ENCODE measurements at places on chromosomes 7 and 10. TPM values are rescaled to one million over a fixed set of nuclear protein-coding genes. Genes with fewer than 3 reads are reported as not detected.

- DNase-seq, result peak; percentile 91
Measured at GRCh38 chr10:100997360-100998182, 2.0 kb upstream of the LZTS2 start.

The STYXL1 gene
- total RNA-seq, result 22.6 TPM

GRCh38 chr7:6307762-6308161 lies 35.3 kb upstream of the CYTH3 start:
- no peak for DNase-seq

- no peak for DNase-seq
Measured at GRCh38 chr10:125756196-125756595, 19.4 kb downstream of the MMP21 start.

The IL15RA gene
- 9.6 TPM for total RNA-seq

GRCh38 chr7:3882782-3883181 lies 581.7 kb downstream of the SDK1 start:
- DNase-seq, result no peak

DNA sequence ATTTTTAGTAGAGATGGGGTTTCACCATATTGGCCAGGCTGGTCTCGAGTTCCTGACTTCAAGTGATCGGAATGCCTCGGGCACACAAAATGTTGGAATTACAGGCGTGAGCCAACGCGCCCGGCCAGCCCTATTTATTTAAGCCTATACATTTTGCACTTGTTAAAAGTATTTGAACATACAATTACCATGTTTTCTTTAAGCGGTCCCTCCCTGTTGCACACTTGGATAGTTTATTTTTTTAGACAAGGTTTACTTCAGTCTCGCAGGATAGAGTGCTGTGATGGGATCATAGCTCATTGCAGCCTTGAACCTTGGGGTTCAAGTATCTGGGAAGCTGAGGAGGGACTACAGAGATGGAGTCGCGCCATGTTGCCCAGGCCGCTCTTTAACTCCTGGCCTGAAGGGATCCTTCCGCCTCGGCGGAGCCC lies 35.7 kb upstream of the SRRM3 start:
- peak; percentile 47 for DNase-seq

The SLC29A4 gene
- total RNA-seq, result 8.8 TPM

- no peak for DNase-seq
Measured at GRCh38 chr10:14329746-14330173, 964 bp downstream of the FRMD4A start.

- no peak for DNase-seq
Measured at GRCh38 chr7:20952916-20953315, 166.2 kb upstream of the SP8 start.

DNA sequence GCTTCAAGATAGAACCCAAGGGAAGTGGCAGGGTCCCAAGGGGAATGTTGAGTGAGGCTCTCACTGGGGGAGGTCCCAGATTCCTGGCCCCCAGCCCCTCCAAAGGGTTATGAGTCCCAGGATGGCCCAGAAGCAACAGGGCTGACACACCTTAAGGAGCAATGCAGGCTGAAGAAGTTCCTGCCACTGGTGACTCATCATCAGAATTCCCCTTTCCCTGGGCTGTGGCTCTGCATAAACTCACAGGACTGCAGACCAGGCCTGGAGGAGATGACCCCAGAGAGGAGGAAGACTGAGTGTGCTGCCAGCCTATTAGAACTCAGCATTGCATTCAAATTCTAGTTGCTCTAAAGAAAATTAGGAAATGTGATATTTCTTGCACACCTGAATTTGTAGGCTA lies 126.7 kb downstream of the DPP6 start:
- no peak for DNase-seq

GRCh38 chr7:76062254-76062653 lies 14.3 kb downstream of the MDH2 start:
- no peak for DNase-seq

The NACAD gene
- total RNA-seq, result 12.0 TPM

The TFR2 gene
- 1.2 TPM for total RNA-seq

DNA sequence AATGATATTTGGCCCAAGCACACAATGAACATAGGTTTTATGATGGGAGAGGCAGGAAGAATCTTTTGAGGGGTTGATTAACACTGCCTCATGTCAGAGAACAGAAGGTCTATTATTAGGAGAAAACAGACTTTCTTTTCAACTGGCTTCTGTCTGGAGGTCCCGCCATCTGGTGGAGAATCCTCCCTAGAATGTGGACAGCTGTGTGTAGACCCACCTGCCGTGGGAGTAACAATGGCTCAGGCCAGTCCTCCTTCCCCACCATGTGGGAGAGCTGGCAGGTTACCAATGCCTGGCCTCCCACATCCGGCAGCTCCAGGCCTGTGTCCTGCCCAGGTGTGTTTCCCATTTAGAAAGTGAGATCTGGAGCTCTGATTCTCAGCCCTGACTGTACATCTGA lies 70.4 kb upstream of the AOAH start:
- peak; percentile 71 for DNase-seq

DNA sequence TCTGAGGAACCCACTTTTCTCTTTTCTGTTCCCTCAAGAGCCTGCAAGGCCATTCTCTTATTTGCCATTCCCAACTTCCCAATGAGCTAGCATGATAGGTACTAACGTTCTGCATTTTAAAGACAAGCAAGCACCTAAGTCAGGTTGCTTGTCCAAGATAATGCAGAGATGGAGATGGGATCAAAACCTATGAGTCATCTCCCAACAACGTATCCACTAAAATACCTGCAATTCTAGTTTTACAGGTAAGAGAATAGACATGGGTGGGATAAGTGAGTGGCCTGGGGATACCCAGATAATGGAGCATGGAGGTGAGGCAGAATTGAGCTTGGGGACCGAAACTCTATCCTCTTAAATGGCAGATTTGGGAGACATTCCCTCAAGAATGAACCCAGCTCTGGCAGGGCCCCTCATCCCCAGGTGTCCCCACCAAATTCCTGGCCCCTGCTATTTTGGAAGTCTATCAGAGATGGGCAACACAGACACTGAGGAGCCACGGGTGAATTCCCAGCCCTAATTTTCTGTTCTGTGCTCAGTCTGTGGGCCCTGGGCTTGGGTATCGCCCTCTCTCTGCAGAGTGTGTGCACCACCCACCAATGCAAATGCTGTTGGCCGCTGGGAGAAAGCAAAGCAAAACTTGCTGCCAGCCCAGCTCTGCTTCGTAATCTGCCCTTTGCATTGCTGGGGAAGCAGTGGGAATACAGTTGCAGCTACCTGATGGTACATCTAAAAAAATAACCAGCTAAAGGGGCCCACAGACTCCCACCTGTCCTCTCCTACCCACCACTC lies 98.3 kb downstream of the KCNMA1 start:
- no peak for DNase-seq

GRCh38 chr10:95835149-95835860 lies 72.5 kb upstream of the CC2D2B start:
- no peak for DNase-seq

The FAM25G gene
- total RNA-seq, result not detected

DNA sequence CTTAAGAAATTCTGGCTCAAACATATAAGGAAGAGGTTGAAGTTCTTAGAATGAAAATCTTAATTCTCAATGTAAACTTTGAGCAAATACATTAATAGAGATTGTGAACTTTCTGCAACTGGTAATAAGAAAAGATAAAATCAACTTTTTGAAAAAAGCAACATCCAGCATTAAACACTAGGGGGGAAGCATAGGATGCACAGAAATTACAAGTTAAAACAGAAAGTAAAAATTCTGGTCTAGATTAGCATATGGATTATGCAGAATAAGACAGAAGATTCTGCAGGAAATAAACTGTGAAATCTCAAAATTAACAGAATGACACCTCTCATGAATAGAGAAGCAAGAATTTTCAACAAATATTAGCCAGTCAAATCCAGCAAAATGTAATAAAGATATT lies 38.0 kb upstream of the CAV2 start:
- no peak for DNase-seq

The SSC4D gene
- 0.58 TPM for total RNA-seq

DNA sequence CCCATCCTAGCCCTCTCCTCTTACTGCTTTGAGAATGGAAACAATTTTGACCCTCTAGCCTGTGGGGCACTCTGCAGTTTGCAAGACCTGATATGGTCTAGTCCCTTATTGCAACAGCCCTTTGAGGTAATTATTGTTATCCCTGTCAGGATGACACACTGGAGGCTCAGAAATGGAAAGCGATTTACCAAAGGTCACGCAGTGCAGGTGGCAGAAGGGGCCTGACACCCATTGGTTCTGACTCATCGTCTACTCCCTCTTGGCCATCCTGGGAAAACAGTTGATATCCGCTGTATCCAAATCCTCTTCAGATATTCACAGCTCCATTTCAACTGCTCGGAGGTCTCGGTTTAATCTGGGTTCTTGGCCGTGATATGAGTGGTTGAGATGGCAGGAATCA lies 44.7 kb upstream of the AQP1 start:
- no peak for DNase-seq

GRCh38 chr7:124276005-124276622 lies 243.2 kb upstream of the TMEM229A start:
- DNase-seq, result no peak

The MUC12 gene
- total RNA-seq, result not detected

The SLC16A12 gene
- total RNA-seq, result 10.3 TPM

- DNase-seq, result no peak
Measured at GRCh38 chr7:29748286-29749099, 57.8 kb upstream of the WIPF3 start.

GRCh38 chr7:130987092-130987491 lies 253.1 kb upstream of the KLF14 start:
- DNase-seq, result no peak

- no peak for DNase-seq
Measured at GRCh38 chr7:81074406-81074805, 155.6 kb upstream of the SEMA3C start.
